ENCODE measurements at places on chromosomes 2 and 18.
A peak's percentile ranks its signal among the peaks of the same experiment; 100 is the strongest.

GRCh38 chr2:235421618-235422017, 72.2 kb upstream of the AGAP1 start:
- DNase-seq: no peak

GRCh38 chr2:127486247-127487058, 39.8 kb downstream of the IWS1 start:
- peak; percentile 43 for DNase-seq

GRCh38 chr2:177551989-177552421, 159.4 kb downstream of the AGPS start:
- no peak for DNase-seq

GRCh38 chr2:102520801-102521200, 47.8 kb downstream of the SLC9A4 start:
- no peak for DNase-seq

DNA sequence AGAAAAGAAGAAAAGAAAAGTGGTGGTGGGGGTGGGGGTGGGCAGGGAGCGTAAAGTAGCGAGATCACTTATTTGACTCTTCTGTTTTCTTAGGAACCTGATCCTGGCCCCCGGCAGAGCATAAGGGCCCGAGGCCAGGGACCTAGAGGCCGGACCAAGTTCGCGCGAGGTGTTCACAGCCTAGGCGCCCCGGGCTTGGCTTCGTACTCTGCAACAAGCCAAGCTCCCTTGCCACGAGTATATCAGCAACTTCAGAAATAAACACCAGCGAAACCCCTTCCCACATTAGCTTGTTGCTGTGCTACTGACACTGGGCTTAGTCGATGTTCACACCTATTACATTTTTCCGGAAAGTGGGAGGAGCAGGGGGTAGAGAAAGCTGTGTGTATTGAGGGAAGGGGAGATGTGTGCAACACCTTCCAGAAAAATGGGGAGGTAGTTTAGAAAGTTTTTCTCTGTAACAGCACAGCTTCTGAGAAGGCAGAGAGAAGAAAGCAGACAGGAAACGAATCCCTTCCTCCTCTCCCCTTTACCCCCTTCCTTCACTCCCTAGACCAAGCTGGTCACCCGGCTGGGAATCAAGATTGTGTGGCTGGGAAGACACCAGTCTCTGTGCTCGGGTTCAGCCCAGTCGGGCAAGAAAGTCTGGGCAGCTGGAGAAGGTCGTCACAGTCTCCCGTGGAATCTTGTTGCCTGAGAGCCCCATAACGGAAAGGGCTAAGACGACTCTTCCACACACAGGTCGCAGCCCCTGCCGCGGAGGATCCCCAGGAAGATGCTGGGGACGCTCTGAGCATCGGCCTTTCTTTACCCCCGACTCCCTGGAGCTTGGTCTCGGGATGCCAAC, 12.0 kb upstream of the SATB2 start:
- DNase-seq: no peak

Measured in OCI-M1 (cell line).